ENCODE measurements at places on chromosomes 16 and 17.
A peak's percentile ranks its signal among the peaks of the same experiment; 100 is the strongest.

DNA sequence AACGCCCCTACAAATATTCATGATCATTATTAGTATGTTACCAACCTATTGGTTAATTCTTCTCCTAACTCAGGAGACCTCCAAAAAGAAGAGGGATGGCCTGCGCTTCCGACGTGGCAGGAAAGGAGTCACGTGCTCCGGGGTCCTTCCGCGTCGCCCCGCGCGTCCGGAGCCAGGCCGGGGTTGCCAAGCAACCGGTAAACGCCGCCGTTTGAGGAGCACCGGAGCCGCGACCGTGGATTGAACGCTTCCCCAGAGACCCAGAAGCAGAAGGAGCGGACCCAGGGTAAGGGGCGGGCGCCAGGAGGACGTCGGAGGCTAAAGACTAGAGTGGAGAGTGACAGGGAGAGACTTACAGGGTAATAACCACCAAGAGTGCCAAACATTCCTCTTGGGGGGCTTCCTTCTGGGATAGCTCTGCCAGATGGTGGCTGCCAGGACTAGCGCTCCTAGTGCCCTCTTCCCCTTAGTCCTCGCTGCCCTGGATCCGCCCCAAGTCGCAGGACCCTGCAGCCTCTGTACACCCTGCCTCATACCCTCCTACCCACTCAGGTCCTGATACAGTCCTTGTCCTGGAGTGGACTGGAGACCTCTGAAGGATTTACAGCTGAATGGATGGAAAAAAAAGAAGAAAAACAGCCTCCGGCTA, at the start of gene DNAI2:
Gene DNAI2, plus strand, starts transcription at position 175 of the 649 bp plus-strand sequence. CDS start 7,584 bp downstream, outside the sequence.
- DNase-seq: no peak

GRCh38 chr17:67489273-67489672, 112.2 kb downstream of the PITPNC1 start:
- no peak for DNase-seq

GRCh38 chr16:30112197-30113030, 923 bp downstream of the GDPD3 start:
- DNase-seq: no peak

- DNase-seq: no peak
Observed at GRCh38 chr16:55628306-55628968, 27.4 kb upstream of the SLC6A2 start.

GRCh38 chr16:87276091-87276701, 41.0 kb downstream of the C16orf95 start:
- DNase-seq: no peak

GRCh38 chr16:67084345-67085028, 25.3 kb upstream of the PHAF1 start:
- DNase-seq: no peak

- no peak for DNase-seq
Observed at GRCh38 chr16:11355862-11356261, 10.6 kb downstream of the RMI2 start.

DNA sequence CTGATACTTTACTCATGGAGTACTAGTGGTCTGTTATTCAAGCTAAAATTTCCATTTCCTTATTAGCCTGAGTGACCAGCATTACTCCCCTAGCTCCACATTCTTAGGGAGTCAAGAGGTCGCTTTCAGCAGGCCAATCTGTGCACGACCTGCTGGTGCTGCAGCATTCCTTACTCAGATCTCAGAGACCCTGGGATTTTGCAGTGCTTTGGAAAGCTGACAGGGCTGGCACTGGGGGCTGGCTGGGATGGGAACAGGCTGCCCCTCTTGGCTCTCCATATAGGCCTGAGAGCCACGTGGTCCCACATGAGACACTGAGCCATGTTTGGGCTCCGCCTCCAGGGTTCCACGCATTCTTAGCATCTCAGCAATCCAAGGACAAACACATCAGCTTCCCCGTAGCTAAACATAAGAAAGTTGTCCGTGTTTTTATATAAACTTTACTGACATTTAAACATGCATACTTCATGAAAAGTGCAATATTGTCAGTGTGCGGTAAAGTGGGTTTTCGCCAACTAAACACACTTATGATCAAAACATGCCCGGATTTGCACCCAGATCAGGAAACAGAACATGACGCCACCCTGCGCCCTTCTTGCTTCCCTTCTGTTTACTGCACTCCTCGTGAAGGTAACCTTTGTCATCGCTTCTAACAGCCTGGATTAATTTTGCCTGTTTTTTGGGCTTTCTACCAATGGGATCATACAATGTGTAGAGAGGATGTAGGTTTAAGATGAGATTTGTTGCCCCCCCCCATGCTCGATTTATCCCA, 254.5 kb upstream of the CACNG5 start:
- no peak for DNase-seq

DNA sequence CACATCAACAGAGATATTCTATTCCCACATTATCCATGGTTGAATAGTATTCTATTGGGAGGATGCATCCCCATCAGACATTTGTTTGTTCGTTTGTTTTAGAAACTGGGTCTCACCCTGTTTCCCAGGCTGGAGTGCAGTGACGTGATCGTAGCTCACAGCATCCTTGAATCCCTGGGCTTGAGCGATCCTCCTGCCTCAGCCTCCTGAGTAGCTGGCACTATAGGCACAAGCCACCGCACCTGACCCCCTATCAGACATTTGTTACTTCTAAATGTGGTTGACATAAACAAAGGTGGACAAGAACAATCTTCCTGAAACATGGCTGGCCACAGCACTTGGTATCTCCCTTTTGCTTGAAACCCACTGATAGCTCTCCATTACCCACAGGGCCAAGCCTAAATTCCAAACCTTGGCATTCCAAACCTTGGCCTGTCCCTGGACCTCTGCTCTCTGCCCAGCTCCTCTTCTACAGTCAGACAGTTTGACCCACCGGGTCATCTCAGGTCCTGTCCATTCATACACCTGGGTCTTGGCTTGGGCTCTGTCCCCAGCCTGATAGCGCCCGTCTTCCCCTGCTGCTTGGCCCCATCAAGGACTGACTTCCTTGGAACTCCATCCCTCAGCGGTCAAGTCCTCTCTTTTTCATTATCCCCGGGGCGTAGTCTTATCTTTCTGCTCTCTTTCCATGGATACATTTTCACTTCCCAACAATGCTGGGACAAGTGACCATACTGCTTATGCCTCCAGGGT, 1.5 kb upstream of the PRR29 start:
- no peak for DNase-seq

DNA sequence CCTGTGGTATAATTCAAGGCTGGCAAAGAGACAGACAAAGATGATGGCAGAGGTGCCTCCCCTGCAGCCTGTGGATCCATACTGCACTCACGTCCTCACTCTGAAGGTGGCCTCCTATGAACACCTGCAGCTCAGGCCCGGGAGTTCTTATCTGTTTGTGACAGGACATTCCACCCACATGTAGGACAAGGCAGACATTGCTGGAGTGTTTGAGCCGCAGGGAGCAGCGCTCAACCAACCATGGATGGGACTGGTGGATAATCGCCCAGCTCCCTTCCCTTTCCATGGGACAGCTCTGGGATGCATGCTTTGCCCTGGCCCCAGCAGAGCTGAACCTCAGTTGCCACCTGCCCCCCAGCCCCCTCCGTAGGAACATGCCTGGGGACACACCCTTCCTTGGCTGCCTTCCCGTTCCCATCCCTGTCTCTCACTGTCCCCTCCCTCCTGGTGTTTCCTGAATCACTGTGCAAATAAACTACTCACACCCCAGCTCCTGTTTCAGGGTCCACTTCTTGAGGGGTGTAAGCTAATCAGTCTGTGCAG, 22.2 kb downstream of the ITPRIPL2 start:
- DNase-seq: no peak

- DNase-seq: no peak
Observed at GRCh38 chr16:82506692-82507670, 119.8 kb upstream of the CDH13 start.

DNA sequence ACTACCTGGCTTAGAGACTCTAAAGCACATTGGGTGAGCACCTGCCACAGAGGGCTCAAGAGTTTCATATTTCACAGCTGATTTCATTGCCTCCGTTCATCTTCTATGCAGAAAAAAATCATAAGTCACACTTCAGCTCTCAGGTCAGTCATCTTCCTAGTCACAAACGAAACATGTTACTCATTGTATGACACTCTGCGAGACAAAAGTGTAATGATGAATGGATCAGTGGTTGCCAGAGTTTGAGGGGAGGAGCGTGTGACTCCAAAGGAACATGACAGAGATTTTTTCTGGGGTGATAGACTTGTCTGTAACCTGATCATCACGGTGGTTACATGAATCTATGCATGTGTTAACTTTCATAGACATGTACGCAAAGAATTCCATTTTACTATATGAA, 195.2 kb upstream of the CNTNAP4 start:
- DNase-seq: no peak

- DNase-seq: no peak
Observed at GRCh38 chr16:62224646-62225209, 188.5 kb upstream of the CDH8 start.

DNA sequence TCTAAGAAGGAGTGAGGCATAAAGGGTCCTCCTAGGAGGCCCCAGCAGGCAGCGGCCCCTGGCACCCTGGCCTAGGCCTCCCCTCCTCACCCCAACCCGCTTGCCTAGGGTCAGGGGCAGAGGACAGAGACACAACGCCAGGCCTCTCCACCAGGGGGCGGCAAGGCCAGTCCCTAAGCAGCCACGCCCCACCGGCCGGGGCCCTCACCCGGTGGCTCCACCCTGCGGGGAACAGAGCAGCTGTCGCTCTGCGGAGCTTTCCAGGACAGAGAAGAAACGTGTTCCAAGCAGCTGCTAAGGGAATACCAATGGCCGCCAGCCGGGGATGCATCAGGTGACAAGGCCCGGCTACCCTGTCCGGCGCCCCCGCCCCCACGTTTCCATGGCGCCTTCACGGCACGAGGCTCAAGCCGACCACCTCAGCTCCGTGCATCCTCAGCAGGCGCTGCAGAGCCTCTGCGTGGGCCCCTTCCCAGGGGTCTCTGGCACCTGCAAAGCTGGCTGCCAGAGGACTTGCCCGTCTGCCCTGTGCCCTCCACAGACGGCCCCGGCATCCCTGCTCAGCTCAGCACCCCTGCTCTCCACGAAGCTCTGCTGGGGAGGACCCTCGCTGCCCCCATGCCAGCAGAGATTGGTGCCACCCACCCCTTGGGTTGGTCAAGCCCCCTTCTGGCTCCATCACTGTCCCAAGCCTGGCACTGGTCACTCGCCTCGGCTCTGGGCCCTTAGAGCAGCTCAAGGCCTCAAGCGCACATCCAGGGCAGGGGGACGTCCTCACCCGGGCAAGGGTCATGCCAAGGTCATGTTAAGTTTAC, 5.6 kb downstream of the ZNF598 start:
- DNase-seq: peak; percentile 66

- DNase-seq: no peak
Observed at GRCh38 chr16:8549843-8550412, 40.4 kb downstream of the TMEM114 start.

GRCh38 chr17:75380750-75381149, 24.7 kb downstream of the GRB2 start:
- no peak for DNase-seq

- no peak for DNase-seq
Observed at GRCh38 chr17:53234138-53234537, 588.6 kb upstream of the KIF2B start.

DNA sequence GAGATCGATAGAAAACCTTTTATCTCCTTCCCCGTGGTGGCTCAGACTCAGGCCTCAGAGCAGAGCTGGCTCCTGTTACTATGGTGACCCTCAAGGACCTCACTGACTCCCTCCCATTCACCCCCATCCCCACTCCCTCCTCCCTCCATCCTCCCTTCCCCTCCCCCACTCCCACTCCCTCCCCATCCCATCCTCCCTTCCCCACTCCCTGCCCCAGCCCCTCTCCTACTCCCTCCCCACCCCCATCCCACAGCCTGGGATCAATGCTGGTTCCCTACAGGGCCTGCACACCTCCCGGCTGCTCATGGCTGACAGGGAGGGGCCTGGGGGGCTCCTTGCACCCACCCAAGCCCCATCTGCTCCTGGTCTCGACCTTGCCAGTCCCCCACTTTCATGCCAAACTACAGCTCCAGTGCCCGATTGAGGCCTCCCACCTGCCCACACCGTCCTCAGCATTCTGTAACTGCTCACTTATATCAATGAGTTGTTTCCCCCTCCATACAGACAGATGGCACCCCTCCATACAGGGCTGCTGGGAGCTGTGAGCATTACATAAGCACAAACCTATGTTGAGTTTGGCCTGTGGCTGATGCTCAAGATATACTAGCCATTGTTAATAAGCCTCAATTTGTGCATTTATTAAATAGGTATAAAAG, 11.6 kb upstream of the RAI1 start:
- no peak for DNase-seq

DNA sequence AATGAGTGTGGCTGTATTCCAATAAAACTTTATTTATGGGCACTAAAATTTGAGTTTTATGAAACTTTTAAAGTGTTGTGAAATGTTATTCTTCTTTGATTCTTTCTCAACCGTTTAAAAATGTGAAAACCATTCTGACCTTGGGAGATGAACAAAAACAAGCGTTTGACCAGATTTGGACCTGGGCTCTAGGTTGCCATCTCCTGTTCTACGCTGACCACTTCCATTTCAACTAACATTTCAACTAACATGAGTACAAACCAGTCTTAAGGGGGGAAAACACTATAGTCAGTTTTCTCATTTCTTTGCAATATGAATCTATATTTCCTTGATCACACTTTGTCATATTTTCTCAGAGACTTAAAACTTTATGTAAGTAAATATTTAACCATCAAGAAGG, 118.4 kb upstream of the IRX5 start:
- DNase-seq: no peak

DNA sequence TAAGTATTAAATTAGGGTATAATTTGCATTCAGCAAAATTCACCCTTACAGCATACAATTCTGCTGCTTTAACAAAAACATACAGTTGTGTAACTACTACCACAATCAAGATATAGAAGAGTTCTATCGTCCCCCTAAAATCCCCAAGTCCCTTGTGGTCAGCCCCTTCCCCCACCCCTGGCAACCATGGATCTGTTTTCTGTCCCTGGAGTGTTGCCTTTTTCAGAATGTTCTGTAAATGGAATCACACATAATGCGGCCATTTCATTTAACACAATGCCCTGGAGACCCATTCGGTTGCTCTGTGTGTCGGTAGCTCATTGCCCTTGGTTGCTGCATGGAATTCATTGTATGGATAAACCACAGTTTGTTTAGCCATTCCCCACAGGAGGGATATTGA, 190.2 kb downstream of the IRX5 start:
- DNase-seq: no peak

- no peak for DNase-seq
Observed at GRCh38 chr17:3539881-3540540, 17.6 kb downstream of the TRPV3 start.

- no peak for DNase-seq
Observed at GRCh38 chr17:81888988-81889595, 2.3 kb downstream of the ALYREF start.

DNA sequence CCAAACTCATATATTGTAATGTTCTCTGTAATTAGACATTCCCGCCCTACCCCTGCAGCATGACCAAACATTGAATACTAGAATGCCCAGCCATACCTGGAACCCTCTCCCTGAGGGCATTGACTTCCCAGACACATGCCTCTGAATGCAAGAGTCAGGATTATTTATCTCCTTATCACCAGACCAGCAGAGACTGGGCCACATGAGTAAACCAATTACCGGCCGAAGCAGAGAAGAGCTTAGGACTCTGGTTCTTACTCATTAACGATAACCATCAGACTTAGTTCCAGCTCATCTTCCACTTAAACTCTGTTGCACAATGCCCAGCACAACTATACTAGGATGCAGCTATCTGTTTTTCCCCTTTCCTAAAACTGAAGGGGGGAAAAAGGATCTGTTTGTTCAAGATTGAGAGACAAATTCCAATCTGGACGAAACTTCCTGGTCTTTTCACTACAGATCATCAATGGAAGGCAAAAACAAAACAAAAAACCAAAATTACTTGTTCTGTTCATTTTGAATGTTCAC, 88.2 kb upstream of the CORO6 start:
- no peak for DNase-seq

GRCh38 chr17:49382556-49382955, 20.5 kb upstream of the ZNF652 start:
- DNase-seq: no peak
